ENCODE measurements at places on chromosomes 7 and 10.

DNA sequence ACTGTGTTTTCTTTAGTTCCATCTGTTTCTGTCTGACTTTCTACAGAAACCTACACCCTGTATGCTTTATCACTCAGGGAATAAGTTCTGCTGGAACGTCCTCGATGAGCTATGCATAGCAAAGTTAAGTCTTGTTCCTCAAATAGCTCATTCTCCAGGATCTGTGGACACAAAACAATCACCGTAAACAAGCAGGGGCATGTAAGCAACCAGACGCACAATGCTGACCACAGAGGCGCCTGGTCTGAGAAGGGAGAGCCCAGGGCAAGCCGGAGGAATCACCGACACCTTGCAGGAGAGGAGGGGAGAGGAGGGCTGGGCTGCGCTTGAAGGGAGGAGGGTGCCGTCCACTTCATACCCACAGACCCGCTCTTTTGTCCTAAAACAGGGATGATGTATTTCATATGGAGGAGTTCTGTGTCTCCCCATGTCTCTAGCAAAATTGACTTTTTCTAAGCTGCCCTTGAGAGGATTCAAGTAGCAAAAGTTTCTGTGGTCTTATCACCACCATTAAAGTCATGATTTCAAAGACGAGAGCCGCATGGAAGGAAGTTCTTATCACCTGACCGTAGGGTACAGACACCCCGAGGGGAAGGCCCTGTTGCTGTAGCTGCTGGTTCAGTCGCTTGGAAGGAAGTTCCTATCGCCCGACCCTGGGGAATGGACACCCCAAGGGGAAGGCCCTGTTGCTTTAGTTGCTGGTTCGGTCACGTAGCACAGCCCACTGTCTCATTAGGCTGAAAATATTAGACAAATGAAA lies 14.3 kb downstream of the CALML3 start:
- DNase-seq: no peak

DNA sequence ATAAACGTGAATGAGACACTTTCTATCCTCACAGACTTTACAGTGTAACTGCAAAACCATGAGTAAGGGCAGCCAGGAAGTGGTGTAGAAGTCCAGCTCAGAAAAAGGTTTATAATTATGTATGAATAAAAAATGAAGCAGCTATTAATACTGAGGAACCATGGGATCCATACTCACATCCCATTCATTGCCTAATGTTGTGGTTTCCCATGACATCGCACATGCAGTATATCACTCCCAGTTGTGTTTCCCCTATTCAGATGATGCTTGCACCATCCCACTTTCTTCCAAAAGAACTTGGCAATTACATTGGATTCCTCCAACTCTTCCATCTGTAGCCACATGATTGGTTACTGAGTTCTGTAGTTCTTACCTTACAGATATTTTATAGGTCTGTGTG lies 74.5 kb upstream of the SEMA3D start:
- no peak for DNase-seq

- DNase-seq: no peak
Observed at GRCh38 chr10:109932391-109932790, 9.1 kb upstream of the XPNPEP1 start.

DNA sequence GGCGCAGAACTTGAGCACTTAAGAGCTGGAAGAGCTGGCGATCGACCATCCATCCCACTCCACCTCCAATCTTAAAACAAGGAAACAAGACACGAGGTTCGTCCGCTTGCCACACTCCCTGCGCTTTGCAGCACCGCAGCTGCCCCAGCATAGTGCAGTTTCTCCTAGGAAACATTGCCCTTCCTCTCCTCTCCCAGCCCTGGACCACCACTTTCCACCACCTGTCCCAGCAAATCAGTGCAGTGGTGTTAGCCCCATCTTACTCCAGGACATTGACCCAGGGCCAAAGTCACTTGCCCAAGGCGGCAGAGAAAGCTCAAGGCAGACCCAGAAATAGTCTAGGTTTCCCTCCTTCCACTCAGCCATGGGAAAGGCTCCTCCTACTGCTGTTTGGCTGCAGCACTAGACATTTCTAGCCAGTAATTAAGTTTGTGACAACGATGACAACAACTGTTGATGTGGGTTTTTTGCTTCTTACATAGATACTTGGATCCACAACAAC lies 1.5 kb upstream of the PARD3 start:
- peak; percentile 21 for DNase-seq

- DNase-seq: no peak
Observed at GRCh38 chr7:73824986-73825385, 5.8 kb upstream of the CLDN4 start.
